Activated CD4-positive, alpha-beta T cell treated with anti-CD3 and anti-CD28 coated beads for 24 hours (primary cell): ENCODE measurements at places on chromosomes 11 and 22.

GRCh38 chr11:106391771-106392420 is 314.4 kb downstream of the AASDHPPT start:
- no peak for DNase-seq

- DNase-seq, result no peak
Observed at GRCh38 chr11:30919389-30920152, 333.4 kb upstream of the MPPED2 start.

- DNase-seq, result no peak
Observed at GRCh38 chr11:130476922-130477491, 28.6 kb downstream of the ADAMTS15 start.

- DNase-seq, result no peak
Observed at GRCh38 chr11:95494167-95494566, 263.2 kb upstream of the SESN3 start.

GRCh38 chr11:77647654-77648305 is 10.2 kb upstream of the CLNS1A start:
- DNase-seq, result no peak

DNA sequence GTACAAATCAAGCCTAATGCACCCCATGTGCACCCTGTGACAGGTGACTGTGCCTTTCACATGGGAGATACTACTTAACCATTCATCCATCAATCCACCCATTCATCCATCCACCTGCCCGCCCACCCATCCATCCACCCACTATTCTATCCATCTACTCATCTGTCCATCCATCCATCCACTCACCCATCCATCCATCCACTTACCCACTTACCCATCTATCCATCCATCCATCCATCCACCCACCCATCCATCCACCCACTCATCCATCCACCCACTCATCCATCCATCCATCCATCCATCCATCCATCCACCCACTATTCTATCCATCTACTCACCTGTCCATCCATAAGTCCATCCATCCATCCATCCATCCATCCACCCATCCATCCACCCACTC is 7.5 kb downstream of the C11orf24 start:
- DNase-seq, result no peak

- DNase-seq, result peak; percentile 68
Observed at GRCh38 chr11:117232092-117232878, at the start of gene RNF214. TSS of gene RNF214 (plus strand) at chr11:117232671. CDS start at chr11:117234273, 1,602 bp downstream.

- no peak for DNase-seq
Observed at GRCh38 chr11:60206616-60207015, 23.7 kb upstream of the MS4A6A start.

GRCh38 chr11:75398906-75399305 is 412 bp upstream of the RPS3 start:
- no peak for DNase-seq

GRCh38 chr11:33532257-33532656 is 168.4 kb downstream of the C11orf91 start:
- DNase-seq, result no peak

GRCh38 chr22:22823131-22823810 is 64.3 kb upstream of the IGLL5 start:
- no peak for DNase-seq

DNA sequence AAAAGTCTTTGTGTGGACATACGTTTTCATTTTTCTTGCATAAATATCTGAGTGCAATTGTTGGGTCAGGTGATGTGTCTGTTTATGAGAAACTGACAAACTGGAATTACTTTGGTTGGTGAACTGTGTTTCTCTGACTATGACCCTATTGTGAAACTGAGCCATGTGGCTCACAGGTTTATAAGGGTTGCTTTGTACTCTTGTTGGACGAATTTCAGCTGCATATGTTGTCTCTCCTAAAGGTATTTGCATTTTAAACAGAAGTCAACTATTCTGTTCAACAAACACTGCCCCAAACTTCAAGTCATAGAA is 34.4 kb upstream of the RASD2 start:
- no peak for DNase-seq

DNA sequence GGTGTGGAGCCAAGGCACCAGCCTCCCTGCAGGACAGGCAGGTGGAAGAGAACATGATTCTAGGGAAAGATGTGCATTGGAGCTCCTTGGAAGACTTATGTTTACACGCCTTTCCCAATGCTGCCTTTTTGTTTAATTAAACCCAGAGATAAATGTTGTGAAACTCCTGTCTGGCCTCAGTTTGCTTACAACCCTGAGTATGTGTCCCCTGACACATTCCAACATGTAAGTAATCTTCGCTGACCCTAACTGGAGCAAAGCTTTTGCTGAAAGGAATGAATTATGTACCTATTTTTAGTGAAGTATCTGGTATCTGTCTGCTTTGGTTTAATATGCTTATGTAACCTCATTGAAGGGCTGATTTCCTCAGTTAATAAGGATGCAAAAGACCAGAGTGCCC is 56.7 kb downstream of the APIP start:
- DNase-seq, result no peak

DNA sequence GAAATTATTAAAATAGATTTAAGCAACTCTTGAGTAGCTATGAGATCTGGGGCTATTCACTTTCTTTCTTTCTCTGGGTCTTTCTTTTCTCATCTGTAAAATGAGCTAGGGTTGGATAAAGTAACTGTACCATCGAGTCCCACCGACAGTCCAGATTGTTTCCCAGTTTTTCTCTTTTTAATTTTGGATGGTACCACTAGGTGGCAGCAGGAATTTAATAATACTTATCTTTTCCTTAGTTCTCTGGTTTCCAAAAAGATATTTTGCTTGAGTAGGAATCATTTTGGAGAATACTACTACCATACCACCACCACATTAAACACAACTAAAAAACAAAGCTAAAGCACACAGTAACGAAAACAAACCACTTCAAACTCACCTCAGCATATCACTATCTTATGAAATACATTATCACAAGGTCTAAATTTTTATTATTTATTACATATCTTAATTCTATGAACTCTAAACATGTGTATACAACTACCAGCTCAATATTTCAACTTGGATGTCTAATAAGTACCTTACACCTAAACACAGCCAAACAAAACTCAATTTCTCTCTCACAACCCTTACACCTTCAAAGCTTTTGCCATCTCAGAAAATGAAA is 584.0 kb downstream of the KCNA4 start:
- no peak for DNase-seq
